ENCODE measurements at places on chromosomes 12 and 14.

DNA sequence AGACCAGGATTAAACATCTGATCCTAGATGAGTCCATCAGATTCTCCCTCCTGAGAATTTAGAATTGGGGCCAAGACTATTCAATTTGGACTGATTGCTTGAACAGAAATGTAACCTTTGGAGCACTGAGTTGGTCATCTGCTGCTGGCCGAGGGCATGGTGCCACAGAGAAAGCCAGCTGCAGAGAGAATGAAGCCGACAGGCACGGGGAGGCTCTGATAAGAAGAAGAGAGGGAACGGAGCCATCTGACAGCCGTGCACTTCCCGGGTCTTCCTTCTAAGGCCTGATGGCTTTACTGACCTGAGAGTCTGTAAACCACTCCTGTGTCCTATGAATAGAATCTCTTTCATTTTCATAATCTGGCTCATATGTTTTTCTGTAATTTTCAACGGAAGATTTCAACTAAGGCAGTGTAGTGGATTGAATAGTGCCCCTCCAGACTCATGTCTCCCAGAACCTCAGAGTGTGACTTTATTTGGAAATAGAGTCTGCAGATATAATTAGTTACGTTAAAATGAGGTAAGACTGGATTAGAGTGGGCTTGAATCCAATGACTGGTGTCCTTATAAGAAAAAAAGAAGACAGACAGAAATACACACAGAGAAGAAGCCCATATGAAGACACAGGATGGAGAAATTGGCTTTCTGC is 39.1 kb upstream of the FRS2 start:
- DNase-seq, result no peak

DNA sequence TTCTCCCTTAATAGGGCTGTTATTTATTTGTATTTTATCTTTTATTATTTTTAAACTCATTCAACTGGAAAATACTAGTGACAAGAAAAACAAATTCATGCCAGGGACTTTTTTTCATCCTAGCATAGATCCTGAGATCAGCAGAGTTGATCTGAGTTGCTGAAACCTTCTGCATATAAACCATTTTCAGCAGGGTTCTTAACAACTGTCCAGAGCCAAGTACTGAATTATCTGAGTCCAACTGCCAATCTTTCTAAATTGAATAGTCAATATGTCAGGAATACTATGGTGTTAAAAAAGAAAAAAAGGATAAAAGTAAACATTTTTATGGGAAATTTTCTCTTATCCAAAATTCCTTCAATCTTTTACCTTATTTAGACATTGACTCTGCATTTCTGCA is 28.6 kb downstream of the CDC42BPB start:
- no peak for DNase-seq

GRCh38 chr12:42576374-42576773 is 13.2 kb downstream of the PRICKLE1 start:
- DNase-seq, result no peak

DNA sequence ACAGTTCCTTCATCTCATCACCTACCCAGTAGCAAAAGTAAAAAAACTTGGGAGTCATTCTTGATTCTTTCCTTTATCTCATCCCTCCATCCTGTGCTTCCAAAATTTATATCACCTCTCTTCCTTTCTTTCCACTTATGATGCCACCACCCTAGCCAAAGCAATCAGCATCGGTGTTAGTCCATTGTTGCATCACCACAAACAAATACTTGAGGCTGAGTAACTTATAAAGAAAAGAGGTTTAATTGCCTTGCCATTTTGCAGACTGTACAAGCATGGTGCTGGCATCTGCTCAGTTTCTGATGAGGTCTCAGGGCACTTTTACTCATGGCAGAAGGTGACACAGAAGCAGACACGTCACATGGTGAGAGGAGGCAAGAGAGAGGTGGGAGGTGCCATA is 19.8 kb upstream of the CATSPERB start:
- DNase-seq, result no peak

GRCh38 chr12:52798003-52798670 is 2.2 kb upstream of the KRT3 start:
- no peak for DNase-seq

GRCh38 chr12:79648881-79649280 is 41.9 kb downstream of the PAWR start:
- no peak for DNase-seq

- no peak for DNase-seq
Measured at GRCh38 chr14:74792249-74793039, 29.3 kb downstream of the YLPM1 start.

DNA sequence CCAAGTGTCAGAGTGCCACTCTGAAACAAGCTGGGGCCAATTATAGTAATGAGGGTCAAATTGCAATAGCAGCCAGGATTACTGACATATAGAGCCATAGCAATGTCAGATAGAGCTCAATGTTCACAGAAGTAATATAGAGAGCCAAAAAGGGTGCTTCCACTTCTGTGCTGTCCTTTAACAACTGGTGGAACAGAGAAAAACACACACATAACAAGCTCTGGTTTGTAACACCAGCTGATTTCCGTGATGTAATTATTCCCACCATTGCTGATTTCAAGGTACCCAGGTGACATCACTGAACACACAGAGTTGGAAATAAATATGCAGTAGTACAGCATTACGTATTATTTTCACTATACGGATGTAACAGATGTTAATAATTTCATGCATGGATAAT is 3.0 kb upstream of the CLEC2B start:
- no peak for DNase-seq

DNA sequence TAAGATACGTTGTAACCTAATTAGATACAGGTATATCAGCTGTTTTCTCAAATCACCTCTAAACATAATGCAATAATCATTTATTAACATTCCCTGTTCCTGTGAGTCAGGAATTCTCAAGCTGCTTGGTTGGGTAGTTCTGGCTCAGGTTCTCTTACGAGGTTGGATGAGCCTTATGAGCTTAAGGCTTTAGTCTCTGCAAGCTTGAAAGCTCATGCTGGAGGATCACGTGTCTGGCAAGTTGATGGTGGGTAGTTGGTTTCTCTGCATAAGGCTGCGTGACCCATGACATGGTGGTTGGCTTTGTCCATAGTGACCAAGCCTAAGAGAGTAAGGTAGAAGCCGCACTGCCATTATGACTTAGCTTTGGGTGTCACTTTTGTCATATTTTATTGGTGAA is 62.0 kb downstream of the PLEKHA5 start:
- DNase-seq, result no peak

- DNase-seq, result no peak
Measured at GRCh38 chr12:106669216-106669615, 86.4 kb downstream of the RFX4 start.

DNA sequence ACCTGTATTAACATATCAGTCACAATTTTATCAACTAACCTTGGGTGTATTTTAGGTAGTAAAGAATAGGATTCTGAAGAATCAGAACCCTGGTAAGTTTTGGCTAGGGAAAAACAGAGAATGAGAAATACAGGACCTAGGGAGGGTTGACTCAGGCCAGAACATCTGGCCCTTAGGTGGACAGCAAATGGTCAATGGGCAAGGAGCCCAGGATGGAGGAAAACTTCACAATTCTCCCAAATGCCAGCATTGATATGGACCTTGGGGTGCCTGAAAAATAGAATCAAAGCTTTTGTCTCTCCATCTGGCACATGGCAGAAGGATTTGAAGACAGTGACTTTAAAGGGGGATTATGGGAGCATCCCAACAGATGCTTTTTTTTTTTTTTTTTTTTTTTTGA is 32.7 kb upstream of the PRPF39 start:
- DNase-seq, result no peak

DNA sequence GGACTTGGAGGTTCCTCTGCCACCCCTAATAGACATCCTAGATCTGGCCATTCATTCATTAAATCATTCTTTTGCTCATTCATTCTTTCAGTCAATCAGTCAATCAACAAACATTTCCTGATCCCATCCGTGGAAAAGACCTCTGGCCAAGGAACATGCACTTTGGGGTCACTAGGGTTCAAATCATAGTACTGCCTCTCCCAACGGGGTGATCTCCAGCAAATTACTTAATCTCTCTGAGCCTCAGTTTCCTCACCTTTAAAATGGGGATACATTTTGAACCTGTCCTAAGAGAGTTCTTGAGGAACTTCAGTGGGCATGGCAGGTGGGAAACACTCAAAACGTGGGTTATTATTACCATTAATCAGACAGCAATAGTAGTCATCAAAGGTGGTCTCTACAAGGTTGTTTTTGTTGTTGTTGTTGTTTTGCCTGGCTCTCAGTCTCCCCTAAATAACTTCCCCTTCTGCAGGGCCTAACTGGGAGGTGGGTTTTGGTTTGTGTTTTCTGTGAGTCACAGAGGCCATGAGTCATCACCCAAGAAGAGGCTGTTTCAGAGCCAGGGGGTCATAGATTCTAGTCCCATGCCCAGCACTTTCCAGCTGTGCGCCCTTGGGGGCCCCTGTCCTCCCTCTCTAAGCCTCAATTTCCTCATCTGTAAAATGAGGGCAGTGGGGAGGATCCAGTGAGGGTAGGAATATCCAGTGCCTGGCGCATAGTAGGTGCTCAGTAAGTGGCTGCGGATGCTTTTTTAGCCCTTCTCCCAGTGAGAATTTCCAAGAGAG is 16.9 kb upstream of the FAM222A start:
- no peak for DNase-seq
